Cortex of kidney (tissue), 1 donor: ENCODE measurements at places on chromosomes 3 and 15.

- DNase-seq: no peak
Observed at GRCh38 chr3:72520690-72521308, 327.4 kb downstream of the SHQ1 start.

DNA sequence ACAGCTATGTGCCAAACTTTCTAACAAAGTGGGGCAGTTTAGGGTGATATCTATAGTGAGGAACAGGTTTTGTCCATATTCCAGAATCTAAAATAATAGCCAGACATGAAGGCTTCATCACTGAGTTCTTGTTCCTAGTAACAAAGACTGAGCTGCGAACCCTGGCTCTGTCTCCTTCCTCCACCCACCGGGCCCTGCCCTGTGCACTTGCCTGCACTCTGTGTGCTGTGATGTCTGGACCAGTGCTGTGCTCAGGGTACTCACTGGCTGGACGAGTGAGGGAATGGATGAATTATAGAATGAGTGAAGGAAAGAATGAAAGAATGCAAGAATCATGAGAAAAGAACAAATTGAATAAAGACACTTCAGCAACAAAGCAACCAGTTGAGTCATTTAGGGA is 8.9 kb upstream of the NMNAT3 start:
- DNase-seq: no peak

DNA sequence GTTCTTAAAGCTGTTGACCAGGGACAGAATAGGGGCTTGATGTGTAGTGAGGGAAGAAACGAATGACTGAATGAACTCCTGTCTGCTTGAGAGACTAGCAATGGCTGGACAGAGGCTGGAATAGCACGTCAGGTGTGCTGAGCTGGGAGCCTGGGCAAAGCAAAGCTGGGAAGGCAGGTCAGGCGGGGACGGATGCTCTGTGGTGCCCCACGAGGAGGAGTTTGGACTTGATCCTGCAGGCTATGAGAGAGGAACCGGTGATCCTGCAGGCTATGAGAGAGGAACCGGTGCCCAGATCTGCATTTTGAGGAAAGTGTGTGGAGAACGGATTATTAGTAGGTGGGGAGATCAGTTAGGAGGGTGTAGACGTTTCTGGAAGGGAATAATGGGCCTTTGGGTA is 31.3 kb upstream of the PSTPIP1 start:
- no peak for DNase-seq

GRCh38 chr3:10779293-10779805 is 36.7 kb upstream of the SLC6A11 start:
- no peak for DNase-seq

DNA sequence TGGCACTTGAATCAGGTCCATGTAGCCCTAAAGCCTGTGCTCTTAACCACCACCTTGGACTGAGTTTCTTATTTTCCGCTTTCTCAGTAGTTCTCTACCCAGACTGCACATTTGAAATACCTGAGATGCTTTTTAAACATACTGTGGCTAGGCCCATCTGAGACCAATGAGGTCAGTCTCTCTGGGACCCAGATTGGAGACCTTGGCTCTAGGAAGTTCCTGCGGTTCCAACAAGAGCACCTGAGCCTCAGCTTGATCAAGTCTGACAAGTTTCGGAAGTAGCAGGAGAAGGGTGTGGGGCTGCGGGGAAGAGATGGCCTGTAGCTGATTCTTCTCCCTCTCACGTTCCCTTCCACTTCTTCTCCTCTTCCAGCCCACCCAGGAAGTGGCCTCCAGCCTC is 11.5 kb upstream of the TSEN2 start:
- DNase-seq: no peak

- no peak for DNase-seq
Observed at GRCh38 chr15:36691579-36692357, 112.3 kb downstream of the CDIN1 start.

DNA sequence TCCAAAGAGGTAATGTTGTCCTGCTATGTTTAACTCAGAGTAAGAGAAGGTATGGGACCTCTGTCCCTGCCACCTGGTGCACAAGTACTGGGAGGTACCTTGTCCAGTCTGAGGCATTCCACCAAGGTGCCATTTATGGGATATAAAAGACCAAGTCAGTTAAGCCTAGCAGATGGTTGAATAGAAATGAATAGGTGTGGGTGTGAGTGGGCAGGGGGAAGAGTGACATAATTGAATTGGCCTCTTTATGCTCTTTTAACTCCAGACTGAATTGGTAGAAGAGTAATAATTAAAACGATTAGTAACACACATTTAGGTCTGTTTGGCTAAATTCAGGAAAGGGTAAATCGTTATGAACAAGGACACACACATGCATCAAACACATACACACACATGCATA is 562 bp downstream of the ADGRG7 start:
- DNase-seq: no peak

DNA sequence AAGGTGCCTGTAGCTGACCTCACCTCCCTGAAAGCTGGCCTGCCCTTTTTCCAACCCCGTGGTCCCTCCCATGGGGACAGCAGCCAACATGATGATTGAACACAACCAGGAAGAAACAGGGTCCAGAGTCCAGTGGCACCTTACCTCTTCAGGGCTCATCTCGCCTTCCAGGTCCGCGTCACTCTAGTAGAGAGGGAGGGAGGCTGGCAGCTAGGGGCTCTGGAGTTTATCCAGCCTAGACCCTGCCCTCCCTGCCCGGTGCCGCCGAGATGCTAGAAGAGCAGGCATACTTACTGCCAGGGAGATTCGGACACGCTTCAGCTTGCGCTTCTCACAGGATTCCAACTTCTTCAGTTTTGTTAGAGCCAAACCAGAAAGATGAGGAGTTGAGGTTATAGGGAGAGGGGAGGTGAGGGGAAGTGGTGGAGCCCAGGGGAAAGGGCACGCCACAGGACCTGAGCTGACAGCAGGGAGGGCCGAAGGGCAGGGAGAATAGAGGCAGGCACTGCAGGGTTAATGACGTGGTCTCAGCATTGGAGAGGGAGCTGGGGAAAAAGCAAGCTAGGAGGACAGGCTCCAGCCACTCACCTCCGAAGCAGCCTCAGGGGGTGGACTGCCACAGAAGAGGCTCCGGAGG is 9.1 kb downstream of the CLCN2 start:
- DNase-seq: no peak

DNA sequence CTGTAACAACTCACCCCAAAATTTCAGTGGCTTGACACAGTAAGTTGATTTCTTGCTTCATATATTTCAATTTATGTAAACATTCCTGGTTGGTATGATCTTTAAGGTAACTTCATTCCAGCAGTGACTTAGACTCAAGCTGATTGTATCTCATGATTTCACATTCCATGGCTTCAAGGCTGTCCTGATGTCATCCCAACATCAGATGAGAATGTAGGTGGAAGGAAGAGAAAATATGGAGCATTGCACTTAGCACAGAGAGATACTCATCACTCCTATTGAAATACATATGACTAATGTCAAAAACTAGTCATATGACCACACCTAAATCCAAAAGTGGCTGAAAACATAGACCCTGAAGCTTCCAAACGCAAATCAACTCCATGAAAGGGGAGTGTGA is 793.8 kb downstream of the TBL1XR1 start:
- DNase-seq: no peak

DNA sequence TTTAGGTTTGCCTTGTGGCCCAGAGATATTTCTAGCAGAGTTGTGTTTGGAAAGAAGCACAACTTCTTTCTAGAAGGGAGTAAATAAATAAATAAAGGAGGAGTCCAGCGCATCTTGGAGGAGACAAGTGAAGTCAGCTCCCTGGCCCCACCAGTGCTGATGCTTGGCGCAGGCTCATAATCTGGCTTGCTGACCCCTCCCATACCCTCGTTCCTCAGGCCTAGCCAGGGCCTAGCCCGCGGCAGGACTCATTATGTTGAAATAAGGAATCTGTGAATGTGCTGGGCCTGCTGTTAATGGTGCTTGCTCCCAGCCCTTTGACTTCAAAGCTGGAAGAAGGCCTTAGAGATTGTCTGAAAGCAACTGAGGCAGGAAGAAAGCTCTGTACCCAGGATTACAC is 3.1 kb downstream of the ZNF710 start:
- DNase-seq: no peak

DNA sequence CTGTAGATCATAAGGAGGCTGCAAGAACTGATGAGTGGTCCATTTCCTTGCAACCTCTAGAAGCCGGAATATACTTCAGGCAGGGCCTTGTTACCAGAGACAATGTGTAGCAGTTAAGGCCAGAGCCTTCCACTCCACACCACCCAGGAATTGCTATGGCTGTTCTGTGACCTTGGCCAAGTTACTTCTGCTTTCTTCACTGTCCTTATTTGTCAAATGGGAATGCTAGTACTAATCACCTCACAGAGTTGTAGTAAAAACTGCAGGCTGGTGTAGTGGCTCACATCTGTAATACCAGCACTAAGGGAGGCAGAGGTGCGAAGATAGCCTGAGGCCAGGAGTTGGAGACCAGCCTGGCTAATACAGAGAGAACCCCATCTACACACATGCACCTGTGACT is 28.7 kb upstream of the RPN1 start:
- no peak for DNase-seq

DNA sequence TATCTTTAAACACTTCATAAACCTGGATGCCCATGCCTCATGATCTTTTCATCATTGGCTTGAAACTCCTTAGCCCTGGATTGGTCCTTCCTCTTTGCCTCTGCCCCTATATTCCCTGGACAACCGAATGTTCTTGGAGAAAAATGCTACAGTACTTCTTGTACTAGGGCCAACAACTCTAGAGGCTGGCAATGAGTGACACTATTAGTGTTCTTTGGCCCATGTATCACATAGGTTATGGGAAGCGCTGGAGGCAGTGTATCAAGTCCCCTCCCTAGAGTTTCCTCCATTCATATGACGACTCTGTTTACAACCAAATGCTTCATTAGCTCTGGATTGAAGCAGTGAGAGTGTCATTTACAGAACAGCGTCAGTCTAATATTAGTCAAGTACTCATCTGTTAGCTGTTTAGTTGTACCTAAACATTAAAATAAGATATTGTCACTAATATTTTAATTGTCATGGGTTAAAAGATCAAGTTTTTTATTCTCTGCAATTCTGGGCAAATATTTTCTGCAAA is 66.4 kb upstream of the MYO5C start:
- no peak for DNase-seq

DNA sequence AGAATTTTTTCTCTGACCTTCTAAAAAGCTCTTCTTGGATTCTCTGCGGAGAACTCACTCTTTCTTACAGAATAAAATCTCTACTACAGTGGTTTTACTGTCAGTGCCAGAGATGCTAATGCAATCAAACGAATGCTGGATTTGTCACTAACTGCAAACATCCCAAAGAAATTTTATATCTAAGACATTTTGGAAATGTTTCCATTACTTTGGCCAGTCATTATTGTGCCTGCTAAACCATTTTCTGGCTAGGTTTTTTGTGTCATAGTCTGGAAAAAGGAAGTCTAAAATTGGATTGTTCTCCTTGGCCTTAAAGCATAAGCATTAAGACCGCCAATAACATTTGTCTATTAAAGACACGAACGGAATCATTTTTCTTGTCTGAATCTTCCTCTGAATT is 54.0 kb downstream of the PLOD2 start:
- DNase-seq: no peak

DNA sequence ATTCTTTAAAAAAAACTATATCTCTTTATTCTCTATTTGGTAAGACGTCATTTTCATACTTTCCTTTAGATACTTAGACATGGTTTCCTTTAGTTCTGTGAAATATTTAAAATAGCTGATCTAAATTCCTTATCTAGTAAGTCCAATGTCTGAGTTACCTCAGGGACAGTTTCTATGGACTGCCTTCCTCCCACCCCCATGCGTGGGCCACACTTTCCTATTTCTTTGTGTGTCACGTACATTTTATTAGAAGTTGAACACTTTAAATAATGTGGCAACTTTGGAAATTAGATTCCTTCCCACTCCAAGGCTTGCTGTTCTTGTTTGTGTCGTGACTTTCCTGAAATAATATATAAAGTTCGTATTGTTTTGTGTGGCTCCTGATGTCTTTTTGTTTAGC is 260.7 kb downstream of the EDEM1 start:
- no peak for DNase-seq
